ENCODE measurements at places on chromosomes 1 and 21. TPM values are rescaled to one million over a fixed set of nuclear protein-coding genes. Genes with fewer than 3 reads are reported as not detected.

GRCh38 chr1:66521721-66522365 lies 12.1 kb upstream of the SGIP1 start:
- DNase-seq = no peak

- DNase-seq = no peak
Observed at GRCh38 chr21:27298465-27298864, 331.6 kb upstream of the ADAMTS5 start.

The PTGFR gene
- total RNA-seq = 3.3 TPM

- DNase-seq = no peak
Observed at GRCh38 chr21:37993071-37993470, 76.8 kb upstream of the KCNJ6 start.

The ST6GALNAC3 gene
- total RNA-seq = 5.3 TPM

- no peak for DNase-seq
Observed at GRCh38 chr1:32900956-32901822, at the start of gene TMEM54. TSS of gene TMEM54 (minus strand) at chr1:32901389. CDS start at chr1:32901238, 151 bp downstream.

The C1orf141 gene
- not detected for total RNA-seq

Data from suprapubic skin (tissue), 4 donors.